ENCODE measurements at places on chromosomes 2 and 18. TPM values are rescaled to one million over a fixed set of nuclear protein-coding genes. Genes with fewer than 3 reads are reported as not detected.

GRCh38 chr2:124572934-124573634, 548.0 kb downstream of the CNTNAP5 start:
- no peak for DNase-seq
- no peaks in the 10 kb centered on the region for H3K4me1 ChIP-seq
- H3K36me3 ChIP-seq: no peaks in the 10 kb centered on the region
- no peaks in the 10 kb centered on the region for H3K27me3 ChIP-seq
- H3K27ac ChIP-seq: no peak overlapping the region

GRCh38 chr18:23921716-23922285, 92.8 kb upstream of the TTC39C start:
- no peaks in the 10 kb centered on the region for H3K36me3 ChIP-seq
- H3K4me1 ChIP-seq: no peaks in the 10 kb centered on the region
- peaks cover 4% of the 10 kb centered on the region for H3K27me3 ChIP-seq
- no peak for DNase-seq
- H3K27ac ChIP-seq: no peak overlapping the region
- H3K4me3 ChIP-seq: no peak overlapping the region

DNA sequence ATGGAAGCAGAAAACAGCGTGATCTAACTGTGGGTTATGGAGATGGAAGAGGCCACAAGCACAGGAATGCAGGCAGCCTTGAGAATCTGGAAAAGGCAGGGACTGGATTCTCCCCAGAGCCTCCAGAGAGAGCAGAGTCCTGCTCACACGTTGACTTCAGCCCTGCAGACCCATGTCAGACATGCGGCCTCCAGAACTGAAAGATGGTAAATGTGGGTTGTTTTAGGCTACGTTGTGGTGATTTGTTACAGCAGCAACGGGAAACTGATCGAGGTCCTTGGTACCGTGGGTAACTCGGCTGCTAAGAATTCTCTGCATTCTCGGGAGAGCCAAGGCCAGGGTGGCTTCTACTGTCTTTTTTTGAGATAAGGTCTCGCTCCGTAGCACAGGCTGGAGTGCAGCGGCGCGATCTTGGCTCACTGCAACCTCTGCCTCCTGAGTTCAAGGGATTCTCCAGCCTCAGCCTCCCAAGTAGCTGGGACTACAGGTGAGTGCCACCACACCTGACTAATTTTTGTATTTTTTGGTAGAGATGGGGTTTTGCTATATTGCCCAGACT, 97.1 kb downstream of the ACKR3 start:
- DNase-seq: no peak
- H3K27ac ChIP-seq: no peak overlapping the region
- no peaks in the 10 kb centered on the region for H3K27me3 ChIP-seq
- peaks cover 32% of the 10 kb centered on the region for H3K4me1 ChIP-seq

- no peaks in the 10 kb centered on the region for H3K27me3 ChIP-seq
- no peak for DNase-seq
- no peak overlapping the region for H3K27ac ChIP-seq
- no peaks in the 10 kb centered on the region for H3K4me1 ChIP-seq
Measured at GRCh38 chr2:129870685-129871241, 108.7 kb upstream of the RAB6C start.

Gene EGR4
- not detected for total RNA-seq

Gene RAPGEF4
- total RNA-seq: 0.62 TPM

DNA sequence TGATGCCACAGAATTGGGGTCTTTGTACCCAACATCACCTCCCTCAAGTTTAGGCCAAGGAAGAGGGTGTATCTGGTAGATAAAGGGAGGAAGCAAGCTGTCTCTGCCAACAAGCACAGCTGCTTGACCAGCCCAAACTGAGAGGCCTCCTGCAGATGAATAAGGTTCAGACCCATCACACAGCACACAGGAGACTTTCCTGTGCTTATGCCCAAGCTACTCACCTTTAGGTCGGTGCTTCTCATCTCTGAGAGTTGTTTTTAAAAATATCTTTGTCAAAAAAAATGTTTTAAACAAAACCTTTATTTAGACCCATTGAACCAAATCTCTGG, 24.7 kb upstream of the SP3 start:
- H3K36me3 ChIP-seq: no peaks in the 10 kb centered on the region
- peaks cover 6% of the 10 kb centered on the region for H3K4me1 ChIP-seq

DNA sequence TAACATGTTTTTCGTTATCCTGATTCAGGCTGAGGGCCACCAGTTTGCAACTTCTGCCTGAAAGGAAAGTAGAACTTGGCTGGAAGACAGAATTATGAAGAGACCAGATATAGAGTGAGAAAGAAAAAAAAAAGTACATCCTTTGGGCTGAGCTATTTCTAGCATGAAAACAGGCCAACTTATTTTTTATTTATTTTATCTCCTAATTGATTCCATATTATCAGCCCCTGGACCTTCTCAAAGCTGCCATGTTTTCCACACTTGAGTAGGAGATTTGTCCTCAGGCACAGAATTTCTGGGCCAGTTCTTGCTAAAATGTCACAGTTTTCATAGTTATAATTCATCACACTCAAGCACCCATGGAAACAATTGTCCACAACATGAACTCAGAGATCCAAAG, 586.8 kb upstream of the CNTNAP5 start:
- no peaks in the 10 kb centered on the region for H3K4me1 ChIP-seq
- no peak overlapping the region for H3K27ac ChIP-seq
- no peaks in the 10 kb centered on the region for H3K27me3 ChIP-seq
- no peaks in the 10 kb centered on the region for H3K36me3 ChIP-seq

Gene NEU4
- total RNA-seq: 0.22 TPM

DNA sequence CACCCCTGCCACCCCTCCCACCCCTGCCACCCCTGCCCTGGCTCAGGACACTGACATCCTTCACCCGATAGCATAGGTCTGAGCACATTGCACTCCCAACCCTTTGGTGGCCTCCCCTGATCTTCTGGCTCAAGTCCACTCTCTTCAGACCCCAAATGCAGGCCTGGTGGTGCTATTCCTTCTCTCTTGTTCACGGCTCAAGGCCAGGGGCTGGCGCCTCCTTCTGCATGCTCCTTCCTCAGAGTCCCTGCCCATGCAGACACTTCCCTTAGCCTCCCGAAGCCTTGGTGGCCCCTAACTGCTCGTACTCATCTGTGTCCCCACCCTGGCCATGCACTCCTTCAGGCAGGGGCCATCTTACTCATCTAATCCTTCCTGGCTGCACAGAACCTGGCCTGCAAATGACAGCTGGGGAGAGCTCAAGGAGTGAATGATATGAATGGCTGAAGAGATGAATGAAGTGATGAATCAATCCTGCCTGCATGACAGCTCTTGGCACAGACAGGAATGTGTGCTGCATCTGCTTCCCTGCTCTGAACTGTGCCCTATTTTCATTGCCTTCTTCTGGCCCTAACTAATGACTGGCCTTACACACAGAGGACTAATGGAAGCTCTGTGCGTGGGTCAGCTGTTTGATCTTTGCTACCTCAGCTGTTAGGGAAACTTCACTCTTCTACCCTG, 290.8 kb downstream of the DYSF start:
- peaks cover 30% of the 10 kb centered on the region for H3K4me1 ChIP-seq
- DNase-seq: no peak
- H3K27me3 ChIP-seq: peaks cover 6% of the 10 kb centered on the region
- no peak overlapping the region for H3K4me3 ChIP-seq

DNA sequence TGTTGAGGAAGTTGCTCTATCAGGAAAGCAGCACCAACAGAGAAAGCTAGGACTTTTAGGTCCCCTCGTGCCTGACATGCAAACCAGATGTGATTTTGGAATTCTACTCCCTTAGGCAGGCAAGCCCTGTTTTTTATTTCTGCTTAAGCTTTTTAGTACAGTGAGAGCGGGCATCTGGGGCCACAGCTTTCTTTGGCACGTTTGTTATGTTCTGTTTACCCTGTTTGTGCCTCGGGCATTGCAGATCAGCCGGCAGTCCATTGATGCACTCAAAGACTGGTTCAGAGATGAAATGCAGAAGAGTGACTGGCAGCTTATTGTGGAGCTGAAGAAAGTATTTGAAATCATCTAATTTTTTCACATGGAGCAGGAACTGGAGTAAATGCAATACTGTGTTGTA, 61.9 kb downstream of the EIF5B start:
- H3K27ac ChIP-seq: no peak overlapping the region
- no peak overlapping the region for H3K4me3 ChIP-seq
- no peaks in the 10 kb centered on the region for H3K4me1 ChIP-seq
- H3K36me3 ChIP-seq: peaks cover 84% of the 10 kb centered on the region

Gene FBXO36
- 1.9 TPM for total RNA-seq

Gene KDSR
- total RNA-seq: 43.7 TPM
